Skeletal muscle tissue (tissue), 5 donors: ENCODE measurements at places on chromosomes 5 and 9. TPM values are rescaled to one million over a fixed set of nuclear protein-coding genes. Genes with fewer than 3 reads are reported as not detected.

JAKMIP2 gene
- total RNA-seq = 0.52 TPM

BTNL8 gene
- total RNA-seq = not detected

RALGDS gene
- 26.1 TPM for total RNA-seq

P4HA2 gene
- total RNA-seq = 50.6 TPM

SVEP1 gene
- 46.4 TPM for total RNA-seq

PTGES gene
- 12.5 TPM for total RNA-seq
